ENCODE measurements at places on chromosomes 11 and 22. TPM values are rescaled to one million over a fixed set of nuclear protein-coding genes. Genes with fewer than 3 reads are reported as not detected.

LRRN4CL gene
- 0.22 TPM for total RNA-seq

DNA sequence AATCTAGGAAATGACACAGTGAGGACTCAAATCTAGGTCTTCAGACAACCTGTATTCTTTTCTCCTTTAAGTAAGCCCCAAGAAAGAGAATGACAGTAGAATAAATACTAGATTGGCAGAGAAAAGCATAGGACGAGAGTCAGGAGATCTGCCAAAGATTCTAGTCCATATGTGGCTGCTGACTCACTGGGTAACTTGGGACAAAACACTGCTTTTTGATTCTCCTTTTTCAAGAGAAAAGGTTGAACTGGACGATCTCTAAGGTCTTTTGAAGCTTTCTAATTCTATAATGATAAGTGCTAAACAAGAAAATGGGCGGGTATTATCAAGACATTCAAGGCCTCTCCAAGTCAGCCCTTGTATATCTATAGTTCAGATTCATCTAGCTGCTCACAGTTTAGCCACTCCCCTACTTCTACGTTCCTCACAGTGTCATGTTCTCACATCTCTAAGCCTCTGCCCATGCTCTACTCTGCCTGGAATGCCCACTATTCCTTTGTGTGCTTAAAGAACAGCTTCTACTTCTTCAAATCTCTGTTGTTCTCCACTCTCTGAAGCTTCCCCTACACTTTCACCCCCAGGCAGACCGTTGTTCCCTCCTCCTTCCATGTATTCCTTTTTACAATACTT, 53.0 kb downstream of the RELT start:
- DNase-seq = no peak

- no peak for DNase-seq
Observed at GRCh38 chr22:39475337-39475736, 18.5 kb downstream of the MGAT3 start.

- DNase-seq = no peak
Observed at GRCh38 chr11:40269865-40270264, 1189.6 kb downstream of the LRRC4C start.

- DNase-seq = no peak
Observed at GRCh38 chr22:46589141-46589748, 30.9 kb upstream of the GRAMD4 start.

TSGA10IP gene
- not detected for total RNA-seq

DNA sequence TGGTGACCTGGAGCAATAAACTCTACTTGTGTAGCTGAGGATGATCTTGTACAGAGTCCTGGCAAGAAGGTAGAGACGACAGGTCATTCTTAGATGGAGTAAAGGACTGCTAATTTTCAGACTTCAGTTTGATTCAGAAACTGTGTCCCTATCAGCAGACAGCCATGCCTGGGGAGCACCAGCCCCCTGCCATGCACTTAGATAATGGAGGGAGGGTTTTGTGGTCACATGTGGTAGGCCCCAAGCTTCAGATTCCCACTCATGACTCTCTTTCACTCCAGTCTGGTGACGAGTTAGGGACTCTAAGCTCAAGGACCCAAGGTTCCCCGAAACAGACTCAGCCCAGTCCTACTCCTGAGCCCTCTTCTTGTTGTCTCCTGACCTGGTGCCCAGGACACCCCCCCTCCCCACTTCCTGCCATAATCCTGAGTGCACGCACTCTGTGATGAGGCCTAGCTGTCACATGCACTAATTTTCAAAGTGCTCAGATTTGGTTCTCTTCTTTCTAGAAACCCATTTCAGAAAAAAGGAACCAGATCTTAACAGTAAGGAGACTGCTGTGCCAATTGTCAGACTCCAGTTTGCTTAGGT, 10.2 kb upstream of the AMPD3 start:
- DNase-seq = no peak

All from lung microvascular endothelial cell (primary cell).